Activated T-helper 1 cell treated with Interleukin-2 at 50 U/mL for 16 hours (primary cell): ENCODE measurements at places on chromosomes 2 and 18.

DNA sequence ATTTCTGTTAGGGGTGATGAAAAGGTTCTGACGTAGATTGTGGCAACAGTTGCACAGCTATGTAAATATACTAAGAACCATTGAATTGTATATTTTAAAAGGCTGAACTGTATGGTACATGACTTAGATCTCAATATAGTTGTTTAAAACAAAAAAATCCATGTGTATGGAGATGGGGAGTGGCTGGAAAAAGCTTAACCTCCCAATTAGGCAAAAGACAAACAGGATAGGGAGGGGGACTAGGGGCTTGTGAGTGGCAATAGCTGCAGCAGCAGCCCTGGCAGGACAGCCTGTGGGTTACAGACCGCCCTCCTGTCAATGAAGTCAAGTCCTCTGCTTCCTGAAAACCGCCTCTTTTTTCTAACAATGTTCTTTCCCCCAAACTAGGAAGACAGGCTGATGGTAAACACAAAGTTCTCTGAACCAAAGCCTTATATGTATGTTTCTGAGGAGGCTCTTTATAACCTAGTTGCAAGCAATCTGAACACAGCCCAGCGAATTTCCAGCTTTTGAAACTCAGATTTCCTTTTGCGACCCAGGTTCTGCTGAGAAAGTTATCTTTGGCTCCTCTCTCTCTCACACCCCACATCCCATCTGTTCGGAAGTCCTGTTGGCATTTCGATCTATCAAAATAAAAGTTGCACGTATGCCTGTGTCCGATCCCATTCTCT lies 10.3 kb downstream of the ATP8B1 start:
- no peak for DNase-seq

- DNase-seq: no peak
Measured at GRCh38 chr2:241344925-241345651, 11.0 kb upstream of the FARP2 start.

- no peak for DNase-seq
Measured at GRCh38 chr2:3777966-3778365, 74.6 kb downstream of the DCDC2C start.

DNA sequence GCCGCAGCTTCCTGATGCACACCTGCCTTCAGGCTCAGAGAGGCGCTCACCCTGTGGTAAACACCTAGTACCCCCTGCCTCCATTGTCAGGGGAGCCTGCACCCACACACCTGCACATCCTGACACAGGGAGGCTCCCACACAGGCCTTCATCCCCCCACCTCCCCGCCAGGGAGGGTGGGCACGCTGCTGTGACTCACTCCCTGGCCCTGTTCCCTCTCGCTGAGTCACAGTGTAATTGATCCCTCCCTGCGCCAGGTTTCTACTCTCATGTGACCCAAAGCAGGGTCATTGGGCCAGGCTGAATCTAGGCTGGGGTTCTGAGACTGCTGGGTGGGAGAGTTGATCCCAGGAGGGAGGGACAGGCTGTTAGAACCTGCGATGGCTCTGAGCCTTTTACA lies 8.5 kb upstream of the CELF4 start:
- DNase-seq: no peak

DNA sequence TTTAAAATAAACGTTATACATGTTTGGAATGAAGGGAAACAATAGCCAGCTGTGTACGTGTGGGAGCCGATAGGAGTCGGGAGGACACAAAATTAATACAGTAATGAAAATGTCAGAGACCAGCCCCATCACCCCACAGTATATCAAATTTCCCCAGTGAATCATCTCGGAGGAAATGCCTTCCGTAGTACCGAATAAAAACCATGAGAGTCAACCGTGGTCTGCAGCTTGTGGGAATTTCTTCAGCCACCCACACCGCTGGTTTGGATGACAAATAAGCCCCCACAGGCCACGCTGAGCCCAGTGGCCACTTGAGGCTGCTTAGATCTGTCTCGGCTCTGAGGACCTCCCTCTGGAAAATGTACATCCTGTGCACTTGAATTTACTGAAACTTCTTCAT lies 133.7 kb downstream of the COL6A3 start:
- no peak for DNase-seq

GRCh38 chr2:110707386-110707965 lies 24.9 kb upstream of the ACOXL start:
- no peak for DNase-seq

DNA sequence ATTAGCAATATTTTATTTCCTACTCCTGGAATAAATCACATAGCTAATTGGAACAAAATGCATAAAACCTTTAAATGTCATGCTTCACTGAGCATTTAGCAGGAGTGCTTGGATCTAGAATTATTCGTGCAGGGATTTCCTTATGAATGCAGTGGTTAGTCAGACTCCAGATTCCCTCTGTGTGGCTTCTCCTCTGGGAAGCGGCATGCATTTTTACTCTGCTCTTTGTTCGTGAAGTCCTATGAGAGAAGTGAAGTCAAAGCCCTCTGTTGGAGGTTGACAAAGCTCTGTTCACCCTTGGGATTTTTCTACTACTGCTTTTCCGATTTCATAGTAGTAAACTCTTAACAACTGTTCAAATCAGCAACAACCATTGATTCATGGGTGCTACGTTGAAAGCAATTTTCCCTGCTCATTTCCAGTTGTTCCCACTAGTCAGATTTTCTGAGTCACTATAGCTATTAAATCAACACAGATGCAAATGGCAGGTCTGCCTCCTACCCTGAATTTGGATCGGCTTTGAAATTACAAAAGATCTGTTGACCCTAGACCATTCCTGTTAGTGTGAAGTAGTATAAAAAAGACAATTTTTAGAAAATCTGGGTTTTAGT lies 461.7 kb downstream of the STK39 start:
- no peak for DNase-seq

GRCh38 chr2:9385841-9386240 lies 37.5 kb downstream of the ITGB1BP1 start:
- no peak for DNase-seq

DNA sequence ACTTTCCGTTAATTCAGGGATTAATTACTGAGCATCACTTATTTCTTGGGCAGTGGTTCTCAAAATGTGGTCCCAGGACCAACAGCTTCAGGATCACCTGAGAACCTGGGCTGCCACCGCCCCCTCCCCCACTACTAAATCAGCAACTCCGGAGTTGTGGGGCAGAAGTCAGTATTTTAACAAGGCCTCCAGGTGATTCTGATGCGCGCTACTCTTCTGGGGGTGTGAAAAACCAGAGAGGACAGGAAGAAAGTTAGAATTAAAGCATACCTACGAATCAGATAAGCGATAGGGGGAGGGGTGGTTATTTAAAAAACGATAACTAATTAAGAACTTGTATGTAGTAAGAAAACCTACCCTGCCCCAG lies 319 bp downstream of the ZSCAN30 start:
- DNase-seq: no peak

DNA sequence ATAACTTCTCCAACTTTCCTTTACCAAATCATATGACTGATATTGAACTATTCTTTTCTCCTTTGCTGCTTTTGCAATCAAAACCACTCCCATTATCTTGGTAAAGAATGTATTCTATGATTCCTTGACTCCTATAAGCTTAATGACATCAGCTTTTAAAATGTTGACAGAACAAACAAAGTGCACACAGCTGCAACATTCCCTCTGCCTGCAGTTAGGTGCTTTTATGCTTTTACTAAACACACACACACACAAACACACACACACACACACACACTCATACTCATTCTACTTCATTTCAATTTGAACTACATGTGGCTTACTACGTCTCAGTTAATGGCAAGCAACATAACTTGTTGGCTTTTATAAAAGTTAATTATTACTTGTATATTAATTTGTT lies 946.6 kb downstream of the DPP10 start:
- DNase-seq: no peak

DNA sequence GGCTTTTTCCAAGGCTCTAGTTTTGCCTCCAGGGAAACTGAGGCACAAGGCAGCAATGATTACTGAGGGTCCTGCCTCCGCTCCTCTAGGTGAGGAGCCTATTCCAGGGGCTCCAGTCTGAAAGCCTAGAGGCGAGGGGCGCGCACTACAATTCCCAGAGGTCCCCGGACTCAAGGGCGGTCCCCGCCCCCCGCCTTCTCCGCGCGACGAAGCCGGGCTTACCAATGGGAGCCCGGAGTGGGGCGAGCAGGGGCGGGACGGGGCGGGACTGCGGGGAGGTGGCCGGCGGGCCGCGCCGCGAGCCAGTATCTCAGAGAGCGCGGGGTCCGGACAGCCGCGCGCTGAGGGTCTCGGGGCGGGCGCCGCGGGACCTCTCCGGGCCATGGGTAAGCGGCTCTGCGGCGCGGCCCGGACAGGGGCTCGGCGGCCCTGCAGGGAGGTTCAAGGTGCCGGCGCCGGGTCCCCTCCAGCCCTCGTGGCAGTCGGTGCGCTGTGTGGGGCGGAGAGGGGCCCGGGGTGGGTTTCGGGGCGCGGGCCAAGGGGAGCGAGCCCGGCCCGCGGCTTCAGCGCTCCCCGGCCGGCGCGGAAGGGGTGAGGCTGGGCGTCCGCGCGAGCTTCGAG lies at the start of gene ARID5A:
Gene ARID5A, plus strand, starts transcription at position 308 of the 621 bp plus-strand sequence. Its CDS starts 75 bp downstream, at position 383.
- DNase-seq: peak; percentile 86

DNA sequence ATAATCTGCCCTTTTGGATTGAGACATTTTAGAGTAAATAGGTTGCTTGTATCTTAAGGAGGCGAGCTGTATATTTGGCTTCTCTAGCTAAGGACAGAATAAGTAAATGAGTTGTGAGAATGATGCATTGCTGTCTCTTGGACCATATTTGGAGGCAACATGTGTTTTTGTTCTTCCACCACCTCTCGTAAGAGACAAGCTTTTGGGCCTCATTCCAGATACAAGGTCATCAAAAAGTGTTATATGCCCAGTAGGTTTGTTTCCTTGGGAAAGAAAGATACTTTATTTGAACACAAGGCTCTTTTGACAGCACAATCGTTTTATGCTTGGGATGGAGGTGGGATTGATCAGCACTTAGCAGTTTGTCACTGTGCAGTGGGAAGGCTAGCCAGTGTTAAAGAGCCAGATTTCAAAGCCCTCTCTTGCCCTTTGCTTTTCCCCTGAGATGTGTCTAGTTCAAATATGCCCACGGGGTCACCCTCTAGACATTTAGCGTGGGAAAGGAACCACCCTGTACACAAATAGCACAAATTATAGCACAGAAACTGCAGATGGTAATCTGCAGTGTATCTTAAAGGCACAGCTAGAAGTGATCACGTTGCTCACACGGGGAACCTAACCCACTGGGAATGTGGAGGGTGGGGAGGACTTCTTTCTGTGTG lies 131.3 kb downstream of the MAP4K4 start:
- no peak for DNase-seq

DNA sequence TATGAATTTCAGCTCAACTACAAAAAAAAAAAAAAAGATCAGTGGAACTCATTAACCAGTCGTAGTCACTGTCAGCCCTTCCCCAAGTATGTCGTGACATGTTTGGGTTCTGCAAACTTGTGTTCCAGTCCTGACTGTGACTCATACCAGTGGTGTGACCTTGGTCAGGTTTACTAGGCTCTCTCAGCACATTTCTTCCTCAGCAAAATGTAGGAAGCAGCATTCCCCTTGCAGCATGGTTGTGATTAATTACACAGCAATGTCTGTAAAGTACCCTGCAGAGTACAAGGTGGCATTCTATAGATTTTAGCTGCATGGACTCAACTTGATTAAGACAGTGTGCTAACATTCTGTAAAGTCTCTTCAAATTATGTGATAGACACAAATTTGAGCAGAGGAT lies 156.9 kb downstream of the LAMA1 start:
- no peak for DNase-seq

DNA sequence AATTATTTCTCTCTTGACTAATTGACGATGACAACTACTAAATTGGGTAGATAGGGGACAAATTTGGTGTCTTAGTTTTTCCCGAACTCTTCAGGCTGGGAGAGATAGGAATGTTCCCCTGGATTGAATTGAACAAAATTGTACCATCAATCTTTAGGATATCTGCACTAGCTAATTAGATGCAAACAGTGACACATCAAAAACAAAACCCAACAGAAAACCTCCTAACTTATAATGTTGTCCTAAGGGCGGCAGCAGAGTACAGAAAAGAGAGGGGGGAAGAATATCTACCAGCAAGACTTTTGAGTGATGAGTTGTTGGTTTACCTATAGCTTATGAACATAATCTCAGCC lies 342.9 kb downstream of the INSIG2 start:
- DNase-seq: no peak

DNA sequence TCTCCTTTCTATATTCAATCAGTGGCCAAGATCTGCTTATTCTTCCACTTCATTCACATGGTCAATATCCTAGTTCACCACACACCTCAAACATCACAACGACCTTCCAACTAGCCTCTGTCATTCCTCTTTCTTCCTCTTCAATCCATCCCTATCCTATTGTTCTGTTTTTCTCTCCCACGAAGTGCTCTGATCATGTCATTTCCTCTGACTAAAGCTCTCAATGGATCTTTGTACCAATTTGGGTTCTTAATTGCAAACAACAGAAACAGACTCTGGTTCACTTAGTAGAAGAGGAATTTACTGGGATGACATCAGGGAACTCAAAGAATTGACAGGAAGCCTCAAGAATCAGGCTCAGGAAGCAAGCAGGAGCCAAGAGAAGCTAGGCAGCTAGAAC lies 23.5 kb downstream of the WNT10A start:
- DNase-seq: no peak

- DNase-seq: no peak
Measured at GRCh38 chr2:40004336-40004735, 225.3 kb upstream of the THUMPD2 start.

DNA sequence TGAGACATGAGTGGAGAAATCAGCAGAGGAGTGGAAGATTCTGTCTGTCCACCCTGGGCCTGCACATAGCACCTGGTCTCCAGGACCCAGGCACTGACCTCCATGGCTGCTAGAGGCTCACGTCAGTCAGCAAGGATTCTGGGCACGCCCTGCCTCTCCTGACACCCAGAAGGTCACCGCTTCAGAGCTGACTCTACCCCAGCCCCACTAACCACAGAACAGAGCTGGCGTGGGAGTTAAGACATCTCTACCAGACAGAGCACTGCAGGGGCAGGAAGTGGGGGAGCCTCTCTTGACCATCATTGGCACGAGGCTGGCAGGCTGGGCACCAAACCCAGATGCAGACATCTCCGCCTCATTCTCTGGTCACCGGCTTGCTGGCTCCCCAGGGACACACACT lies 3.0 kb downstream of the ADCY3 start:
- no peak for DNase-seq

- DNase-seq: no peak
Measured at GRCh38 chr2:154554046-154554445, 144.4 kb upstream of the KCNJ3 start.

- no peak for DNase-seq
Measured at GRCh38 chr2:165268754-165269153, 29.5 kb downstream of the SCN2A start.
